NCI-H2029 (cell line): ENCODE measurements at places on chromosomes 11 and 22.

- no peak for DNase-seq
Measured at GRCh38 chr11:125953401-125953935, 7.6 kb downstream of the VSIG10L2 start.

DNA sequence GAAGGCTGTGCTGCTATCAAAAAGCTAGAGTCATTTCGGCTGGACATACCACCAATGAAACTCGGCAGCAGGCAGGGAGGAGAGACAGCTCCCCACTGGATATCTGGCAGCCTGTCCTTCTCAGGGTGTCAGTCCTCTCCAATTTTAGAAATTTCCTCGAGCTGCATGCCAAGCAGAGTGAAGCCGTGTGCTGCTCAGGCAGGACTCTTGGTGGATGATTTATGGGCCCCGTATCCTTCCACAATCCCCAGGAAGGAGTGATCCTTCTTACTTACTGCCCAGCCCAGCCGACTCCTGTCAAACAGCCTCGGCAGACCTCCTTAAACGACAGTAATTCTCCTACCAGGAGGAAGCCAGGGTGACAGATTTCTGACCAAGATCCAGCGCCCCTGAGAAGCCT is 410.4 kb downstream of the TENM4 start:
- DNase-seq: no peak

DNA sequence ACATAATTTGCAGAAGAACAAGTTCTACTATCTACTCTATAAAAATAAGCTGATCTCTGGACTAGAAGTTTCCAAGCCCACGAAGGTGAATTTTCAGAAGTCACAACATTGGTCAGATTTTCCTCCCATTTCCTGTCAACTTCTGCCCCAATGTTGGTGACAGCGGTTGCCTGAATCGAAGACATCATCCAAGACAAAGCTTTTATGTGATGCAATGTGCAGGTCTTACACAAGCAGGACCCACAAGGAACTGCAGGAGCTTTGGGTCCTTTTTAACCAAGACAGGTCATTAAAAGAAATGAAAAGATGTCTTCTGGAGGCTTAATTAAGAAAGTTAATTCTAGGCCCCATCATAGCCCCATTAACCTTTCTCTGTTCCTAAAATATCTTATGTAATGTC is 125.6 kb upstream of the BLID start:
- DNase-seq: no peak

DNA sequence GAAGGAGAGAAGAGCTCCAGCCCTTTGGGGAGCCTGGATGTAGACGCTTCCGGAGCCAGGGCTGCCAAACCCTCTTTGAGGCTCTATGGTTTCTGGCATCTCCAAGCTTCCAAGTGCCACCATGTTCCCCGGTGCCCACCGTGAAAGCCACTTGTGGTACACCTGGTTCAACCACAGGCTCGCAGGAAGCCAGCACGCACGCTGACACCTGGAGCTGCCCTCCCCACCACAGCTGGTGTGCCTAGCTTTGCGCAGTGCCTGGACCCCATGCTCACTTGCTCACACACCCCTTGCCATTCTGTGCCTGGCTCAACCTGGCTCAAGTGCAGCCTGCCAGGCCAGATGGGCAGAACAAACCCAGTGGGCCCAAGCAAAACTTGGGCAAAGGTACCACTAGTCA is 831.4 kb downstream of the DLG2 start:
- no peak for DNase-seq

DNA sequence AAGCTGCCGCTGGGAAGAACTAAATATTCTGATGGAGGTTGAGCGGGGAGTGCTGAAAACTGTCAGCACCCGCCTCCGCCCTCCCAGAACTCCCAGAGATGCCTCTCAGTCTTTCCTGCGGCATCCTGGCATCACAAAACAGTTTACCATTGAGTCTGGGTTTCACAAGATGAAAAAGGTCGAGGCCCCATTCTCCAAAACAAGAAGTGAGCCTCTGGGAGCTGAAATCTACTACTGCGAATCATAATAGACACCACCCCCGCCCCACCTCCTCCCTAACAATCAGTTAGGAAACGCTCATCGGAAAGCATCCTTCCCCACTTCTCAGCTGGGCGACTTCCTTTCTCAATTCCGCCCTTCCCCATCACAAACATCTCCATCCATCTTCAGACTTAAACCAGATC is 1.0 kb downstream of the SUN2 start:
- no peak for DNase-seq

GRCh38 chr11:13261591-13262061 is 16.0 kb upstream of the BMAL1 start:
- no peak for DNase-seq

DNA sequence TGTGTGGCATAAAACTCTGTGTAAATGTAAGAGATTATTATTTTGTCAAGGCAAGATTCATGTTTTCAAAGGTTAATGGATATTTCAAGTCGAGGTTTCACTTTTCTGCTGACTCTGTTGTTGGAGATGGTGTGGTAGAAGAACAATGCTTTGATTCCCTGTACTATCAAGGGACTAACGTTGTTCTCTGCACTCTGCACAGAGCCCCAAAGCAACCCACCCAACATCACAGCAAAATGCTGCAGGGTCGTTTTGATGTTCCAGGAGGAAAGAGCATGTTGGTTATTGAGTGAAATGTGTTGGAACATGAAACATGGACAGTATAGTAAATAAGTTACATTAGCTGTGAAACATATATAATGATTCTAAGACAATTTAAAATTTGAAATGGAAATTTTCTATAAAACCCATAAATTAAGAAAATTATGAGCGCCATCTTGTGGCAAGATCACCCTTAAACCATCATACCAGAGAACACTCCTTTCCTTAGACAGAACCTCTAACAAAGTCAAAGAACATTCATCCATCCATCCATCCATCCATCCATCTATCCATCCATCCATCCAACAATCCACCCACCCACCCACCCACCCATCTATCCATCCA is 164.4 kb upstream of the ZBED5 start:
- DNase-seq: no peak

GRCh38 chr11:13983081-13983751 is 20.7 kb downstream of the SPON1 start:
- no peak for DNase-seq

DNA sequence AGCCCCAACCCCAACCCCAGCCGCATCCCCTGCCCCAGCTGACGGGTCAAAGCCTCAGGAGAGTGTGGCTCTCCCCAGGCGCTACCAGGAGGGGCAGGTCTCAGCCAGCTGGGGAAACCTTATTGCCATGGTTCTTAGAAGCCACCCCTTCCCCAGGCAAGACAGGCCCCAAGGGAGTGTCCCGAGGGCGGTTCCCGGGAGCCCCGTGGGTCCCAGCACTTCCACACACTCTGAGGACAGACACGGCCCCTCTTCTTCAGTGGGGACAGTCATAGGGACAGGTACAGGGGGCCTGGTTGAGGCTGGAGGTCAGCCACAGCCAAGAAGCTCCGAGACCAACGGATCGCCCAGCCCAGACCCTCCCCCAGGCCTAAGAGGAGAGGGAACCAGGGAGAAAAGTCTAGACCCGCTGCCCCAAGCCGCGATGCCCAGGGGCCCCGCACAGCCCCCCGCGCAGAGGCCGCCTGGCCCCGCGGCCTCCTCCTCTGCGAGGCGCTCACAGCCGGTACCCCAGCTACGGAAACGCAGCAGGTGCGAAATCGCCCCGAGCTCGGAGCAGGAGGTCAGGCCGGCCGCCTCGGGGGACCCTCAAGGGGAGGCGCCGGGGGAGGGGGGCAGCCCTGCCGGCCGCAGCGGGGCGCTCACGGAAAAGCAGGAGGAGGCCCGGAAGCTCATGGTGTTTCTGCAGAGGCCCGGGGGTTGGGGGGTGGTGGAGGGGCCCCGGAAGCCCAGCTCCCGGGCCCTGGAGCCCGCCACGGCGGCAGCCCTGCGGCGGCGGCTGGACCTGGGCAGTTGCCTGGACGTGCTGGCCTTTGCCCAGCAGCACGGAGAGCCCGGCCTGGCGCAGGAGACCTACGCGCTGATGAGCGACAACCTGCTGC is 2.6 kb downstream of the KLHDC7B start:
- no peak for DNase-seq

DNA sequence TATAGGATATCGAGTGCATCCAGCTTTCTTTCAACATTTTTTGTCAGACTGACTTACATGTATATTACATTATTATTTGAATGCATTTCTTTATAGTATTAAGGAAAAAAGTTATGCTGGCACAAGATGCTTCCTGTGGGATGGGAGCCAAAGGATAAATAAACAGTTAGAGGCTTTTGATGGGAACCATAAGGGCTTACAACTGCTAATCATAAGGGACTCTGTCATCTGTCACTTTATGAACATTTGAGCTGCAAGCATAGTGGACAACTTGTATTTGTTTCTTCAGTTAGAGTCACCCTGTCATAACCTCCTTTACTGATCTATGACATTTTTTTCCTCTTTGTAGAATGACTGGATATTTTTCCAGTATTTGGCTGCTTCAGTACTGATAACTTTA is 132.4 kb upstream of the CHORDC1 start:
- no peak for DNase-seq

GRCh38 chr11:109221190-109221589 is 200.8 kb upstream of the C11orf87 start:
- DNase-seq: no peak

- DNase-seq: peak; percentile 36
Measured at GRCh38 chr11:130145975-130146776, 13.4 kb upstream of the ST14 start.

DNA sequence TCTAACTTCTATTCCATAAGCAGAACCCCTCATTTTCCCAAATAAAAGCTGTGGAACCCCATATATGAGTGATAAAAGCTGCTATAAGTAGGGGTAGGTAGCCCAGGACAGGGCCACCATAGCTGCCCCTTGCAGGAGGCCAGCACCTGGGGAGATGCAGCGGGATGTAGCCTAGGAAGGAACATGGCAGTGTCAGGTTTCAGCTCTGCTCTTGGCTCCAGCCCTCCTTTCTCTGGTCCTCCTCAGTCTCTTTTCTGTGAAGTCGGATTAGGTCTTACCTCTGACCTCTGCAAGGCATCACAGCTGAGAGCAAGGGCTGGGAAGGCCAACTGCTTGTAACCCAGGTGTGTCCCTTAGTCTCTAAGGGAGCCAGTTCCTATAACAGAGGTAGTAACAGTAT is 135.6 kb downstream of the NAV2 start:
- DNase-seq: no peak

- no peak for DNase-seq
Measured at GRCh38 chr11:19111809-19112208, 5.2 kb upstream of the ZDHHC13 start.
